Stimulated activated CD8-positive, alpha-beta memory T cell treated with anti-CD3 and anti-CD28 coated beads, Interleukin-7, amount 100 ng/mL, for 1 hour (primary cell): ENCODE measurements at places on chromosomes 3 and 15.

DNA sequence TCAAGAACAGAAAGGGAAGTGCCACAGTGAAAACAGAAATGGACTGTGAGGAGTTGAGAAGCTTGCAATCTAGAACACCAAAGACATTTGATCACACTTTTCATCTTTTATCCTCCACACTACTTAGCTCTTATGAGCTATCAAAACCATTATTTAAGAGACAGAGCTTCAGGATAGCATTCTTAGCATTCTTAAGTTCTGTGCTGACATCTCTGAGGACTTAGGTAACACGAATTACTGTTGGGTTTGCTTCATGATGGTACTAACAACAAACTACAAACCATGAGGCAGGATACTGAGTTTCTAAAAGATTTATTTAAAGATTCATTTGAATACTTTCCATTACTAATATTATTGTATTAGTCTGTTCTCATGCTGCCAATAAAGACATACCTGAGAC, 1038.6 kb downstream of the TUSC7 start:
- no peak for DNase-seq

GRCh38 chr3:139672884-139673283, 4.9 kb downstream of the NMNAT3 start:
- no peak for DNase-seq

- DNase-seq: no peak
These were observed 62.5 kb downstream of the CBLB start for GRCh38 chr3:105806359-105806758.

DNA sequence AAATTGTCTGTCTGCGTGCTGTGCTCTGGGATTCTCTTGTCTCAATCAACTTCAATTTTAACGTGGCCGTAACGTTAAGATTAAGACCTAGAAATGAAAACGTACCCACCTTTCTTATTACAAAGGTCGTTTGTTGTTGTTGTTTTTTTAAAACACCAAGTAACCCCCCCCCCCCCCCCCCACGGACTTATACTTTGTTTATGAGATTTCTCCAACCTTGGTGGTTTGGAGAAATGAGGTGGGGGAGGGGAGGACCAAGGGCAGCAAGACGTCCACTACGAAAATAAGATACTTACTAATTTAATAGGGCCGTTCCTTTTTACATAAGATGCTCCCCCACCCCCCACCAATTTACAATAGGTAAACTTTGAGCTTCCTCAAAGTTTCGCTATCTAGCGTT, 244.4 kb upstream of the TOPAZ1 start:
- DNase-seq: no peak

GRCh38 chr15:99506399-99506798, 59.4 kb upstream of the MEF2A start:
- DNase-seq: no peak

DNA sequence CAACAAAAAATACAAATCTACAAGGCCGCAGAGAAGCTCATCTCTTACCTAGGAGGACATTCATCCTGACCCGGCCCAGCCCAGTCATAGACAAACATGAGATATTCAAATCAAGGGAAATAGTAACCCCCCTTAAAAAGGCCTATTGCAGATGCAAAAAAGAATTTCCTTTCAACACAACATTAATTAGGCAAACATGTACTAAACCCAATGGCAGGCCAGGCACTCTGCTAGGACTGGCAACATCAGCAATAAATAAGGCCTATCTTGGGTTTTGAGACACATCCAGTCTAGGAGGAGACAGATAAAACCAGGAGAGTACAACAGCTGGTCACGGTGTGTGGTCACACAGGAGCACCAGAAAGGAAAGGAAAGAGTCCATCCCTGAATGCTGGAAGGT, 61.4 kb downstream of the ADCY5 start:
- no peak for DNase-seq

DNA sequence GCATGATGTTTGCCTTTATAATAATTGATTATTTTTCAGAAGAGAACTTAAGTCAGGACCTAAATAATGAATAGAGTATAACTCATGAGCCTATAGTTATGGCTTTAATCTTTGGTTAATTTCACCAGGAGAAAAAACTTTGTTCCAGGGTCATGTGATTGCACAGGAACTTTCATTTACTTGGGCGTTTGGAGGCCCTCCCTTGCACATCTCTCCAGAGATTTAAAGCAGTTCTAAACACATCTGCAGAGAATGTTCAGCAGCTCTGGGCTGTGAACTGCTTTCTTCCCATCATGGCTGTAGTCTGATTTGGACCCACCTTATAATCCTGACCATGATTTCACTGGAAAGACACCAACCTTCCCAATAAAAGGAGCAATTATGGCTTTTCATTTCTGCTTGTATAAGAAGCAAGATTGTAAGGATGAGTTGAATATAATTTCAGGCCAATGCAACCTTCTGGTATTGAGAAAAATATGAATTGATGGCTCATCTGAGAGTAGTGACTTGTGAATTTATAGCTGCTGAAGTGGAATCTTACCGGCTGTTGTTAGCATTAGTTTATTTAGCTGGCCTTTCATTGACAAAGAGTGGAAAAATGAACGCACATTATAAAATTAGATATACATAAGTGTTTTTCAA, 80.9 kb upstream of the PRTG start:
- no peak for DNase-seq

- no peak for DNase-seq
These were observed 29.9 kb upstream of the GHSR start for GRCh38 chr3:172478116-172478515.

DNA sequence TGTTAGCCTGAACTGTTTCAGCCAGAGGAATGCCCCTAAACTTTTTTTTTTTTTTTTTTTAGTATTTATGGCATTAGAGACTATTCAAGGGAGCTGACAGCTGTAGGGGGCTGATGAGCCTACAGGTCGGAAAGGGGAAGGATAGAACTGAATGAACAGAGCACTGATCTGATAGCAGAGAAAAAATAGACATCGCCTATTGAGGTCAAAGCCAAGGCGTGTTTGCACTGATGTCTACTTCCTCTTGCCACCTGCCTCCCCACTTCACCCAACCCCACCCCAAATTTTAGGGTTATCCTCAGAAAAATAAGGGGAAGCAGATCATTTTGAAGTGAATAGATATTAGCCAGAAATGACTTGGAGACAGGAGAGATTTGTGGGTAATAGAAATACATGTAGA, 3.0 kb upstream of the ZMAT3 start:
- DNase-seq: no peak

GRCh38 chr3:49482766-49483165, 12.7 kb downstream of the DAG1 start:
- DNase-seq: no peak

- DNase-seq: no peak
These were observed 92.5 kb upstream of the RPL32 start for GRCh38 chr3:12933901-12934300.

DNA sequence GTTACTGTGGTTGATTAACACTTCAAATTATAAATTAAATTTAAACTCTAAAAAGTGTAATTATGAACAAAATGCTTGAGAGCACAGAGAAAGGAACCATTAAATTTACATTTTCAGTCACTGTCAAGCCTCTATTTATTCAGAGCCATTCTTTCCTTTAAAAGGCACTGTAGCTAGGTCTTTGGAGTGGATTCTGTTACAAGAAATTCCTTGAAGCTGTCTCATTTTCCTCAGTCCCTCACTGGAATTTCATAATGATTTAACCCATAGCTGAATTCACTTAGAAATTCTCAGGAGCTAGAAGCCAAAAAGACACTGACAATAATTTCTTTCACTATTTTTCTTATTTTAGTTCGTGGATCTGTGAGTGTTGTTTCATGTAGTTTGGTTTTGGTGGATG, 81.2 kb upstream of the TCF12 start:
- DNase-seq: no peak

- no peak for DNase-seq
These were observed 36.8 kb downstream of the TBC1D2B start for GRCh38 chr15:78040653-78041244.

DNA sequence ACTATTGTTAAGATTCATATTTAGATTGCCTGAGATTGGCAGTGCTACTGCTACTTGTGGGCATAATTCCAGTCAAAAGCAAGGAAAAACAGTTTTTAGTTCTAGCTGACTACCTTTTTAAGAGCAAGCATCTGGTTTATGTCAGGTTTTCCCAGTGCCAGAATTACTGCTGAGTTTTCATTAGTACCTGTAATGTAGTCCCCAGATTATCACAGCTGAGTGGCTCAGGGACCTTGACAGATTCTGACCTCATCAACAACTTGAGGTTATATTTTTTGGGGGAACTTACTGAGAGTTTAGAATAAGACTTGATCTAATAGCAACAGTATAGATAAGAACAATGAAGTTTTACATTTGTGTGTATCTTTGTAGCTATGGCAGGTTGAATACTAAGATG, 31.0 kb downstream of the NXPE3 start:
- no peak for DNase-seq

GRCh38 chr3:127036209-127037020, 53.5 kb downstream of the PLXNA1 start:
- no peak for DNase-seq

DNA sequence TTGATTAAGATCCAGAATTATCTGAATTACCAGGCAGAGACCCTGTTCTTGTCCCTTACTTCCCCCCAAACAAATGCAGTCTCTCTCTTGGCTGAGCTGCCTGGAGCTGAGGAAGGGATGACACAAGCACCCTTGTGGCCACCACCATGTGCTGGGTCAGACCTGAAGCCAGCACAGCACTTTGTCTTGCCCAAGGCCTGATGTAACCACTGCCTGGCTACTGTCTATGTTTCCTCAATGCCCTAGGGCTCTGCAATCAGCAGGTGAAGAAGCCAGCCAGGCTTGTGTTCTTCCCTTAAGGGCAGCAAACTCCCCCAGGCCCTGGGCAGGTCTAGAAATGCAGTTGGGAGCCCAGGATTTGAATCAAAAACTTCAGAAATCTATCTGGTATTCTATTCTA, 15.8 kb upstream of the CASR start:
- DNase-seq: no peak

DNA sequence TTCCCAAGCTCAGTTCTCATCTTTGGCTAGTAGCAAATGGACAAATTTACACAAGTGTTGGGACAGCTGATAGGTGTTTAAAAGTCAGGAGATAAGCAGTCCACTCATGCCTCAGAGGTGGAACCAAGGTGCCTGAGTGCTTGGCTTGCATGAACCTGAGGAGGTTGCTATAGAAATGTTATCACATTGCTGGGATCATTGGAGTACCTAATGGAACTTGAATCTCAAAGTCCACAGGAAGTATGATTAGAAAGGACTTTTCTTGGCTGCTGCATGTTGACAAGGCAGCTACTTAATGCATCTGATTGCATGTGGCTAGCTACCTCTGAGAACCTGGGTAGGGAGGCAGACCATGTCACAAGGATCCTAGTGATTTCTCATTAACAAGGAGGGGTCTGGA, 39.5 kb upstream of the C3orf80 start:
- DNase-seq: no peak

DNA sequence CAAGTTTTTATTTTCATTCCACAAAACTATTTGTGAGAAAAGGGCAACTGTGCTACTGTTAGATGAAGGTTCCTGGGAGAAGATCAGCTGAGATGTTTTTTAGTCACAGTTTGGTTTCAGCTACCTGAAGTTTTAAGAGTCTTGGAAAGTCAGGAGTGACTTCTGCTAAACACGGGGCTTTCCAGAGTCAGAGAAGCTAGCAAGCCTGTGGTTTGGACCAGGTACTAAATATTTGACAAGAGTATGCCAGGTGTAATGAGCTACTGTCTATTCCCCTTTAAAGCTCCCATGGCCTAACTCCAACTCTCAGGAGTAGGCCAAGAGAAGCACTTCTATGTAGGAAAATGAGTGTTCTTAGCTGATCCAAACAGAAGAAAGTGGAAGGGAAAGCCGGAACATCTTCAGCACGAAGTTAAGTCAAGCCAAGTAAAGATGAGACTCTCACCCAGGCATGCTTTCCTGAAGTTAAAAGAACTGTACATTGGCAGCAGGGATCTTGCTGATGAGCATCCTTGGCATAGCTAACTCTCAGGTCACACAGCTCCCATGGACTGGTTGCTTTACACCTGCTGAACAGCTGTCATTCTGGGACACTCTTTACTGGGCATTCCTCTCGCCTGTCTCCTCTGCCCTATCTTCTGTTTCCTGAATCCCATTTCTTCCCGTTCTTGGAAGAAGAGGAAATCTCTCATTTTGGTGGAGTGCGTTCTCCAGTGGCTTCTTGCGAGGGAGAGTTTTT, 22.5 kb downstream of the TM4SF18 start:
- no peak for DNase-seq

DNA sequence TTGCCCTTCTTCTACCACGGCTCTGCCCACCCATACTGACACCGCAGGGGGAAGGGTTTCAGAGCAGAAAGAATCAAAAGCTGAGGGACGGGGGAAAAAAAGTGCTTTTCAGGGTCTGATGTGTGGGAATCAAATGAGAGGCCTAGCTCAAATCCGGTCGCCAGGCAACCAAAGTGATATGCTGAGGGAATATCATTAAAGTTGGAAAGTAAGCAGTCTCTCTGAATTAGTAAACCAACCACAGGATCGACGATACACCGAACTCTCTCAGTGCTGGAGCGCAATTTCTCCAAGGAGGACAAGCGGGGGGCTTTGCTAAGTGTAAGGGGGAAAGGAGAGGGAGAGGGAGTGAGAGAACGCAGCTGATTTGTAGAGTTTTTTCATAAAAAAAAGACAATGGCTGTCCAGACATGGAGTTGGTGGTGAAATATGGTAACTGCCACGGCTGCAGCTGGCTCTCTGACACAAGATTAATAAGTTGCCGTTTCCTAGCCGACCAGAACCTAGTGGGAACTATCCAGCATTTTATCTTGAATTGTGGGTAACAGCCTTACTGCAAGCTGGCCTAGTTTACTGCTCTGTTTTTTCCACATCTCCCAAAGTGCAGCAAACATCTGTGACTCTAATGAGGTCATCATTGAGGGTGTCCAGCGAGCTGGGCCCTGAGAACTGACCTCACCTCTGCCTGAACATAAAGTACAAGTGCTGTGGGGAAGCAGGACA, 530.2 kb downstream of the SOX2 start:
- no peak for DNase-seq

DNA sequence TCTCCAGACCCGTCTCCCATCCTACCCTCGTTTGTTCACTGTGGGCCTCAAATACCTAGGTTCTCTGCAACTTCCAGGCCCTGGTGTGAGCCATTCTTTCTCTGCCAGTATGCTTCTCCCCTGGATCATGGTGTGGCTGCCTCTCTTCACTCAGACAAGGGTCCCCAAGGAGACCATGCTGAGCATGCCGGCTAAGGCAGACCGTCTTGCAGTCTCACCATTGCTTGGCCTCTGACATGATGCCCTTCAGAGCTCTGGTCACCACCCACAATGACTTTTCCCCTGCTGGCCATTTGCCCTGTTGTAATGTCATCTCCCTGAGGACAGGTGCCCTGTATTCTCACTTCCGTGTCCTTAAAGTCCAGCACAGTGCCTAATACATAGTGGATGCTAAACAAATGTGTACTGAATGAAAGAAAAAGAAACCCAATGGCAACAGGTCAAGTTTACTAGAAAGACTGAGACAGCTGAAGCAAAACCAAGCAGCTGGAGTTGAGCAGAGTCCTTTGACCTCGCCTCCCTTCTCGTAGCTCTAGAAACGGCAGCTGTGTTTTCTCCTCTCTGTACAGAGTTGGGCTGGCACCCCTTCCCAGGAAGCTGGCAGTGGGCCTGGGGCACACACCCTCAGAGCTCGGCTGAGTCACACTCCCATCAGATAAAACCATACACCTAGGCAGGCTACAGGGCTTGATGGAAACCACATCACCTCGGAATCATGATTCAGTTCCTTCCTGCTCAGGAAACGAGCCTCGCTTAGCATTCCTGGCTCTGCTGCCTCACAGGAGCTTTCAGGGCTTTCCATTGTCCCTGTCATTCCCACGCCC, 8.6 kb downstream of the TLR9 start:
- no peak for DNase-seq

GRCh38 chr15:31396881-31397560, 70.4 kb downstream of the KLF13 start:
- DNase-seq: no peak
